ENCODE measurements at places on chromosomes 3 and 15. TPM values are rescaled to one million over a fixed set of nuclear protein-coding genes. Genes with fewer than 3 reads are reported as not detected.

GRCh38 chr3:118501152-118501551 is 533.5 kb downstream of the IGSF11 start:
- H3K4me1 ChIP-seq = peaks cover 2% of the 10 kb centered on the region
- no peaks in the 10 kb centered on the region for H3K36me3 ChIP-seq
- H3K4me3 ChIP-seq = no peak overlapping the region
- DNase-seq = peak; percentile 65
- H3K27me3 ChIP-seq = no peaks in the 10 kb centered on the region

- DNase-seq = no peak
- no peaks in the 10 kb centered on the region for H3K4me1 ChIP-seq
- H3K27ac ChIP-seq = no peak overlapping the region
- H3K36me3 ChIP-seq = no peaks in the 10 kb centered on the region
These were observed 2.4 kb downstream of the COLQ start for GRCh38 chr3:15519096-15519495.

- peaks cover 14% of the 10 kb centered on the region for H3K4me1 ChIP-seq
- no peaks in the 10 kb centered on the region for H3K27me3 ChIP-seq
- no peak for DNase-seq
- H3K36me3 ChIP-seq = no peaks in the 10 kb centered on the region
- no peak overlapping the region for H3K4me3 ChIP-seq
- no peak overlapping the region for H3K27ac ChIP-seq
These were observed 1.6 kb upstream of the INTS14 start for GRCh38 chr15:65612616-65612946.

DNA sequence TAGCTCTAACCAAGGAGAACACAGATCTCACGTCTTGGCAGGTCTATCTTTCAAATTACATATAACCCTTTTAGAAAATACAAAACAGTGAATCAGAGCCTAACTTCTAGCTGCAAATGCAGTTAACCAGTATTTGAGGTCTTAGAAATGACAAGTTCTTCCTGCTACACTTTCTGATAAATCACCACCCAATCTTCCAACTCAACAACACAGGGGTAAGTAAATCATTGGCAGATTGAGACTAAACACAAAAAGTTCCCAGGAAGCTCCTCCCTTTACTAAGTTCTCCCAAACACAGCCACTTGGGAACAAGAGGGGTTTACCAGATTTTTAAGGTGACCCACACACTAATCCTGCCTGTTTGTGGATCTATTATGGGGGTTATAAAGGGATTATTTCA is at the start of gene A4GNT:
TSS of gene A4GNT (minus strand) at position 152 of the 400 bp plus-strand sequence. CDS start 1,134 bp downstream, outside the sequence.
- DNase-seq = no peak
- H3K4me3 ChIP-seq = no peak within 1 kb of the TSS
- H3K4me1 ChIP-seq = no peaks in the 10 kb centered on the region
- no peaks in the 10 kb centered on the region for H3K27me3 ChIP-seq

DNA sequence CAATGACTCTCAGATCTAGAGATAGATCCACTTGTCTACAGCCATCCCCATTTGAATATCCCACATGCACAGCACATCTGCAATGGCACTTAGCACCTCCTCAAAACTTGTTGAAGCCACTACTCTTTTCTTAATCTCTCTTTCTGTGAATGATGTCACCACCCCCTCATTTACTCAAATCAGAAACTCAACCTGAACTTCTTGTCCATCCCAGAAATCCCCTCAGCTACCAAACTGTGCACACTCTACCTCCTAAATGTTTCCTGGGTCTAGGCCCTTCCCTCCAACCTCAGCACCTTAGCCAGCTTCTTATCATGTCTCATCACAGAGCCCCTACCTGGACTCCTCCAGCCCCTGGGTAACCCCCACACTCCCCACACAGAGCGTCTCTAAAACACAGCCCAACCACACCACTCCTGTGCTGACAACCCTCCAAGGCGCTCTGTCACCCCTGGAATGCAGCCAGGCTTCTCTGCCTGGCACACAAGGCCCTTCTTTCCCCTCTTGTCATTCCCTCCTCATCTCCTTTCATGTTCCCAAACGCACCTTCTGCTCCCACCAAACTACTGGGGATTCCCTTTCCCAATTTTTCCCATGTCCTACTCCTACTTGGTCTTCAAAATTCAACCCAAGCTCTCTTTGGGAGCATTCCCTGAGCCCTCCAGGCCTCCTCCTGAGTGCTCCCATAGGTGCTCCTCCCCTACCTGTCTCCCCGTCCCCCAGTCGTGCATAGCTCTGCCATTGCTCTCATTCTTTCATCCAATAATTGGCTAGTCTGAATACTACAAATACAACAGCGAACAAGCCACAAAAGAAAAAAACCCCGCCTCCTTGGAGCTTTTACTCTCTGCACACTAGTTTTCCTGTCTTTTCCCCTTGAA is 39.8 kb upstream of the ZBTB38 start:
- H3K4me1 ChIP-seq = no peaks in the 10 kb centered on the region
- no peak overlapping the region for H3K4me3 ChIP-seq
- no peaks in the 10 kb centered on the region for H3K36me3 ChIP-seq
- no peaks in the 10 kb centered on the region for H3K27me3 ChIP-seq
- no peak for DNase-seq

GRCh38 chr3:151301787-151302186 is 14.8 kb downstream of the GPR87 start:
- no peaks in the 10 kb centered on the region for H3K4me1 ChIP-seq
- no peaks in the 10 kb centered on the region for H3K36me3 ChIP-seq
- H3K27ac ChIP-seq = no peak overlapping the region

GRCh38 chr3:39903253-39903652 is 93.8 kb downstream of the MYRIP start:
- H3K4me1 ChIP-seq = peaks cover 3% of the 10 kb centered on the region
- no peaks in the 10 kb centered on the region for H3K27me3 ChIP-seq
- H3K36me3 ChIP-seq = no peaks in the 10 kb centered on the region
- no peak for DNase-seq

GRIP2 gene
- total RNA-seq = 5.4 TPM

GRCh38 chr15:81532001-81532400 is 158.0 kb upstream of the TMC3 start:
- no peaks in the 10 kb centered on the region for H3K36me3 ChIP-seq
- no peaks in the 10 kb centered on the region for H3K4me1 ChIP-seq
- no peaks in the 10 kb centered on the region for H3K27me3 ChIP-seq

- no peak overlapping the region for H3K4me3 ChIP-seq
- H3K27me3 ChIP-seq = no peaks in the 10 kb centered on the region
- H3K36me3 ChIP-seq = no peaks in the 10 kb centered on the region
- no peak for DNase-seq
- H3K27ac ChIP-seq = no peak overlapping the region
These were observed 103.1 kb downstream of the TLE3 start for GRCh38 chr15:69994429-69995205.

Data from ovary (tissue), 10 donors.